Activated naive CD4-positive, alpha-beta T cell treated with anti-CD3 and anti-CD28 coated beads for 36 hours (primary cell): ENCODE measurements at places on chromosomes 6 and 20. TPM values are rescaled to one million over a fixed set of nuclear protein-coding genes. Genes with fewer than 3 reads are reported as not detected.
A peak's percentile ranks its signal among the peaks of the same experiment; 100 is the strongest.

DNA sequence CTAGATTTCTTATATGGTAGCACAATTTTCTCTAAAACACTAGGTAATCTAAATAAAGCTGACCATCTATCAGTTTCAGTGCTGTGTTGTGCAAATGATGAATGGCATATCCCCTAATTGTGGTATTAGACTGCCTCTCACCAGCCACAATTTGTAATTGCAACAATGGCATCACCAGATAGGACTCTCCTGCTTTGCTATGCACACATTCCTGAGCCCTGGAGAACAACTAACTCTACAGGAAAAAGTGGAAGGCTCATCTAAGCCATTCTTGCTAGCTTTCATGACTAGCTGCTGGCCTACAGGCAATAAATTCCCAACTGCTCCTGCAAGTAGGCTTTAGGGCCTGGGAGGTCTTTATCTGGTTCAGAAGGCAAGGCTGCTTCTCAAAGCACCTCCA, 974.1 kb downstream of the EYS start:
- DNase-seq: no peak
- H3K4me3 ChIP-seq: no peak overlapping the region

DNA sequence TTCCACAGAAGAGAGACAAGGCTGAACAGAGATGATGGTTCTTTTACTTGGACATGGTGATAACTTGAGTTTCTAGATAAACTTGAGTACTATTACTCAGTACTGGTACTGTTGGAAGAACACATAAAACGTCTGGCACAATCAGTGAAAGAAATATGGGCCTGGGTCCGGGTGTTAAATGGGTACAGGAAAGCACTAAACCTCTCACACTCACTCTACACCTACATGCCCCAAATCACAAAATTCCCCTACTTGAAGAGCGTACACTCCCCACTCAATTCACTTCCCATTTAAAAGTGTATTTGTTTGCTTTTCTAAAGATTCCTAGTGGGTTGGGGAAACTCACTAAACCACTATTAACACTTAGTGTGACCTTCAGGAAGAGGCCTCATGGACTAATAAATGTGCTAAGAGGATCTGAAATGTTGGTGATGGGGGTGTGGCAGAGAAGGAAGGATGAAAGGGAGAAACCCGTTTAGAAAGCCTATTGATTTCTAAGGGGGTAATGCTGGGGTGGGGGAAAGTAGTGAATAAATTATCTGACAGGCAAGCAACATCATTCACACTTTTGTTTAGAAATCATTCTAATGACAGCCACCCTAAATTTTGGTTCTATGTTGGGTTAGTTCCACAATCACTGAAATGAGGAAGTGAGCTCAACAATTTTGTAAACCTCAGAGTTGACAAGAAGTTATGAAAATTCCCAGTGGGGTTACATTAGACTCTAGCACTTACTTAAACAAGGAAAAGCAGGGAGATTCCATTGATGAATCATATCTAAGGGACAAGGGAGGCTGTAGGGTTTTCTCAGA, 222.6 kb upstream of the MARCKS start:
- DNase-seq: no peak
- H3K36me3 ChIP-seq: peaks cover 2% of the 10 kb centered on the region
- no peak overlapping the region for H3K27ac ChIP-seq

DNA sequence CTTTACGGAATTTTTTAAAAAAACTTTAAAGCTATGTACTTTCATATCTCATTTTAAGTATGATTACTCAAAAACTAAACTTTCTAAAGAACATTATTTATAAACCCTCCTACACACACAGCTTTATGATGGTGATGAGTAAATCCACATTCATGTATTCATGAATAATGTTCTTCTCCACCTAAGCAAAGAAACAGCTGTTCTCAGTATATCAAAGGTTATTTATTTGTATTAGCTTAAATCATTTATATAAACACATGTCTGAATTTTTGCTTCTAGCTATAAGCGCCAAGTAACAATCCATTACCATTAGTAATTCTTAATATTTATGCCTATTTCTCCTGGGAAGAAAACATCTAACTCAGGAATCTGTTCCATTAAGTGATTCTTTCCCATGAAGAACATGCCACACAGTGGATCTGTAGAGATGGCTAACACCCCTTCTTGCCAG, 63.3 kb downstream of the SMLR1 start:
- no peaks in the 10 kb centered on the region for H3K4me1 ChIP-seq
- H3K27ac ChIP-seq: no peak overlapping the region
- no peaks in the 10 kb centered on the region for H3K27me3 ChIP-seq
- no peak overlapping the region for H3K4me3 ChIP-seq

DNA sequence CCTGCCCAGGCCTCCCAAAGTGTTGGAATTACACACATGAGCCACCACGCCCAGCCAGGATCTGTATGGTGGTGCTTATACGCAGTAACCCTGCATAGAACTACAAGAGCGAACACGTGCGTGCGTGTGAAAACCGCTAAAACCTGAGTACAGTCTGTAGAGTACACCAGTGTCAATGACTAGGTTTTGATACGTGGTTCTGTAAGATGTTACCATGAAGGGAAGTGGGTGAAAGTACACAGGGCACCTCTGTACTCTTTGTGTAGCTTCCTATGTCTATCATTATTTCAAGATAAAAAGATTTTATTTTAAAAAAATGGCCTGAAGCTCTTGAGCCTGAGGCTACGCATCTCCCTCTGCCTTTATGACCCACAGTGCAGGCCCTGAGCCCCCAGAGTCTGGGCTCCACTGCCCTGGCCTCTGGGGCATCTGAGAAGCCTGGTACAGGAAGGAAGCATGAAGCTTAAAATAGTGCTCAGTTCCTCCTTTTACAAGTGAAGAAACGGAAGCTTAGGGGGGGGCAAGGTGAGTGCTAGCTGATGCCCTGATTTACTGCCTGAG, 21.6 kb downstream of the LY86 start:
- H3K27me3 ChIP-seq: no peaks in the 10 kb centered on the region
- H3K4me1 ChIP-seq: peaks cover 57% of the 10 kb centered on the region
- peak overlapping the region; percentile 5 for H3K4me3 ChIP-seq
- DNase-seq: peak; percentile 73
- peak overlapping the region; percentile 83 for H3K27ac ChIP-seq

GRCh38 chr6:46102123-46102522, 27.7 kb upstream of the ENPP4 start:
- H3K4me1 ChIP-seq: peaks cover 22% of the 10 kb centered on the region
- H3K4me3 ChIP-seq: no peak overlapping the region
- H3K36me3 ChIP-seq: peaks cover 10% of the 10 kb centered on the region

GRCh38 chr6:40909811-40910210, 129.2 kb downstream of the UNC5CL start:
- peaks cover 3% of the 10 kb centered on the region for H3K4me1 ChIP-seq
- no peaks in the 10 kb centered on the region for H3K36me3 ChIP-seq
- H3K27me3 ChIP-seq: peaks cover 10% of the 10 kb centered on the region
- H3K4me3 ChIP-seq: no peak overlapping the region

- H3K36me3 ChIP-seq: no peaks in the 10 kb centered on the region
- no peaks in the 10 kb centered on the region for H3K4me1 ChIP-seq
- no peak for DNase-seq
- H3K27me3 ChIP-seq: no peaks in the 10 kb centered on the region
- H3K27ac ChIP-seq: no peak overlapping the region
- no peak overlapping the region for H3K4me3 ChIP-seq
These were observed 1395.7 kb upstream of the EYS start for GRCh38 chr6:67102743-67103142.

DNA sequence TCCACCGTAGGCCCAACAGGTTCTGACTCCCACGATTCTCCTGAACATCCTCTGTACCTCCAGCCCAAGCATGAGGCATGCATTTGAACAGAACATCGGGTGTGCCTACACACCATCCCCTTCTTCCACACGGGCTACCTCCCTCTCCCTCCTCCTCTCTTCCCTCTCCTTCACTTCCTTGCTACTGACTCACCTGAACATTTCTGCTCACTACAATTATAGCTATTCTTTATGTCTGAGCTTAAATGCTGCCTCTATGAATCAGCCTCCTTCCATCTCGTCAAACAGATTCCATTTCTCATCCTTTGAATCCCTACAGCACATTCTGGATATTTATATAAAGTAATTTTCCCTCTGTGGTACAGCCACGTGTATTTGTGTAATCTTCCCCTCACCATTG, 71.4 kb upstream of the MYLIP start:
- DNase-seq: no peak
- no peak overlapping the region for H3K27ac ChIP-seq
- no peak overlapping the region for H3K4me3 ChIP-seq
- H3K27me3 ChIP-seq: no peaks in the 10 kb centered on the region

- H3K4me1 ChIP-seq: no peaks in the 10 kb centered on the region
- no peak overlapping the region for H3K4me3 ChIP-seq
- peak; percentile 84 for DNase-seq
These were observed 12.1 kb upstream of the PDYN start for GRCh38 chr20:2005831-2006426.

GRCh38 chr6:136546331-136546730, 3.9 kb downstream of the MAP7 start:
- no peak overlapping the region for H3K27ac ChIP-seq
- DNase-seq: no peak
- H3K4me3 ChIP-seq: no peak overlapping the region
- H3K36me3 ChIP-seq: no peaks in the 10 kb centered on the region
- H3K27me3 ChIP-seq: peaks cover 49% of the 10 kb centered on the region

GRCh38 chr6:150316936-150317335, 51.9 kb upstream of the IYD start:
- H3K27me3 ChIP-seq: peaks cover 10% of the 10 kb centered on the region
- H3K36me3 ChIP-seq: no peaks in the 10 kb centered on the region
- H3K4me1 ChIP-seq: no peaks in the 10 kb centered on the region
- H3K4me3 ChIP-seq: no peak overlapping the region
- no peak overlapping the region for H3K27ac ChIP-seq

DNA sequence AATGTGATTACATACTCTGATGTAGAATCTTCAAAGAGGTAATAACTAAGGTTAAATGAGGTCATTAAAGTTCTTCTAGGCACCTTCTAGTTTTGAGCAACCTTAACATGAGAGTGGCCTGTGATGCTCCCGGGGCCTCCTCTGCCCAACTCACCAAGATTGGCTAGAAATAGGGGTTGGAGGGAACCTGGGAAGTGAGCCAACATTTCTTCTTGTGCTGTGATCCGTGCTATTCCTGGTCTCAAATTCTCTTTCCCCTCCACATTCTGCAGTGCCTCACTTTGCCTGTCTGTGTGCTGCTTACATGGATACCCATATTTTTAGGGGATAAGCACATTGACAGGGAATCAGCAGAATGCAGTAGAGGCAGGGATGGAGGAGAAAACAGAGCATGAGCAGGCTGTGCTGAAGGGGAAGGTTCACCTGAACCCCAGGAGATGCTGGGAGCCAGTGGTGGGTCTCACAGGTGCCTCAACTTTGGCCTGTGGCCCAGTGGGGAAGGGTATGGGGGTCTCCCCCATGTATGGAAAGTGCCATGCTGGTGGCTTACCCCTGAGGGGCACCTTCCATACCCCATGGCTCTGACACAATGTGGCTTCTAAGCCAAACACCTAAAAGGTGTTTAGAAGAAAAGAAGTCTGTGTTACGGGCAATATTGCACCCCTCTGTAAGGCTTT, 164.7 kb upstream of the CHD6 start:
- H3K4me3 ChIP-seq: no peak overlapping the region
- DNase-seq: no peak
- H3K27me3 ChIP-seq: peaks cover 5% of the 10 kb centered on the region
- H3K4me1 ChIP-seq: no peaks in the 10 kb centered on the region
- no peak overlapping the region for H3K27ac ChIP-seq
- no peaks in the 10 kb centered on the region for H3K36me3 ChIP-seq

DNA sequence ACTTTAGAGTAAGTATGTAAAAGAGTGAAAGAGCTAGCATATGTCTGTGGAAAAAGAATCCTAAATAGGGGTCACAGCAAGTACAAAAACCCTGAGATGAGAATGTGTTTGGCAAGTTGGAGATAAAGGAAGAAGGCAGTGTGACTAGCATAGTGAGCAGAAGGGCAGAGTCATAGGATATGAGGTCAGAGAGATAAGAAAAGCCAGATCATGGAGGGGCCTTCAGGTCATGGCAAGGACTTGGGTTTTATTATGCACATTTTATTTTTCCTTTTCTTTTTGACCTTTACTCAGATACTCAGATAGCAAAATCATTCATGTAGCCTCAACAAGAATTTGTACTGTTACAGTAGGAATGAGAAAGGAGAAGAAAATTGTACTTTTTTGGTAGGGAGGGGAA, 138.0 kb downstream of the GJA1 start:
- no peak overlapping the region for H3K4me3 ChIP-seq
- H3K4me1 ChIP-seq: peaks cover 14% of the 10 kb centered on the region
- H3K27ac ChIP-seq: no peak overlapping the region
- DNase-seq: no peak

DNA sequence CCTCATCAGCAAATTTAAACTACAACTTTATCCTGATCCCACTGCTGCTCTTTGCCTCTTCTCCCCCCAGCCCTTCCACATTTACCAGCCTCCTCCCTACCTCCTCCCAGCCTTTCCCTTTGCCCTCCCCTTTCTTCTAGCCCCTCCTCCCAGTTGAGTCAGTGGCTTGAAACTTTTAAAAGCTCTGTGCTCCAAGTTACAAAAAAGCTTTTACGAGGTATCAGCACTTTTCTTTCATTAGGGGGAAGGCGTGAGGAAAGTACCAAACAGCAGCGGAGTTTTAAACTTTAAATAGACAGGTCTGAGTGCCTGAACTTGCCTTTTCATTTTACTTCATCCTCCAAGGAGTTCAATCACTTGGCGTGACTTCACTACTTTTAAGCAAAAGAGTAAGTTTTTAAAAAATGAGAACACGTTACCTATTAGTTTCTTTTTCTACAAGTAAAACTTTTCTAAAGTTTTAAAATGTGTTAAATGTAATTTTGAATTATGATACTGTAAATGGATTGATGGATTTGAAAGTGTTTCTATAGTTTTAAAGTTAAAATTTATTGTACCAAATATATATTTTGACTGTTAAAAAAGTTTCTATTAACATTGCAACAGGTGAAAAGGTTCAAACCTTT, at the start of gene GJA1:
GJA1 (plus strand) TSS at position 203 of the 626 bp plus-strand sequence. CDS start 11,202 bp downstream, outside the sequence.
- peak within 1 kb of the TSS; percentile 75 for H3K4me3 ChIP-seq
- H3K4me1 ChIP-seq: peaks cover 19% of the 10 kb centered on the region
- no peak for DNase-seq
- H3K27me3 ChIP-seq: peaks cover 13% of the 10 kb centered on the region
- no peak within 1 kb of the TSS for H3K27ac ChIP-seq

DNA sequence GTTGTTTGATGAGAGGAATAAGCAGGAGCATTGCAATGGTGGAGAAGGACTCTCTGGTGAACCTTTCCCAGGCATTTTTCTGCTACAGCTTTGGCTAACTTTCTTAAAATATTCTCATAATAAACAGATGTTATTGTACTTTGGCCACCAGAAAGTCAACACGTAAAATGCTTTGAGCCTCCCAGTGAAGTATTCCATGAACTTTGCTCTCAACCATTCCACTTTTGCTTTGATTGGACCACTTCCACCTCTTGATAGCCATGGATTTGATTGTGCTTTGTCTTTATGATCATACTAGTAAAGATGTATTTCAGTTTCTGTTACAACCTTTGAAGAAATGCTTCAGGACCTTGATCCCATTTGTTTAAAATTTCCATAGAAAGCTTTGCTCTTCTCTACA, 241.1 kb downstream of the TENT5A start:
- H3K27me3 ChIP-seq: no peaks in the 10 kb centered on the region
- no peak overlapping the region for H3K4me3 ChIP-seq
- H3K36me3 ChIP-seq: no peaks in the 10 kb centered on the region
- H3K27ac ChIP-seq: no peak overlapping the region
- no peaks in the 10 kb centered on the region for H3K4me1 ChIP-seq
- DNase-seq: no peak

Gene ULBP3
- total RNA-seq: not detected

Gene GUCA1A
- total RNA-seq: not detected

Gene MMP24
- not detected for total RNA-seq

Gene SPO11
- not detected for total RNA-seq

Gene ZNF311
- 0.57 TPM for total RNA-seq

Gene CDH22
- 0.07 TPM for total RNA-seq

Gene EZR
- 230 TPM for total RNA-seq

Gene RIMS1
- not detected for total RNA-seq

Gene PTGIS
- total RNA-seq: not detected

Gene SNPH
- total RNA-seq: 6.7 TPM

Gene SLC17A3
- not detected for total RNA-seq

Gene HRH3
- total RNA-seq: not detected

Gene NKX2-2
- not detected for total RNA-seq
